ENCODE measurements at places on chromosomes 6 and 20.

GRCh38 chr6:27873021-27873940 is 38.9 kb downstream of the OR2B2 start:
- peak; percentile 59 for DNase-seq

- no peak for DNase-seq
These were observed 5.5 kb downstream of the GMNN start for GRCh38 chr6:24780206-24780605.

DNA sequence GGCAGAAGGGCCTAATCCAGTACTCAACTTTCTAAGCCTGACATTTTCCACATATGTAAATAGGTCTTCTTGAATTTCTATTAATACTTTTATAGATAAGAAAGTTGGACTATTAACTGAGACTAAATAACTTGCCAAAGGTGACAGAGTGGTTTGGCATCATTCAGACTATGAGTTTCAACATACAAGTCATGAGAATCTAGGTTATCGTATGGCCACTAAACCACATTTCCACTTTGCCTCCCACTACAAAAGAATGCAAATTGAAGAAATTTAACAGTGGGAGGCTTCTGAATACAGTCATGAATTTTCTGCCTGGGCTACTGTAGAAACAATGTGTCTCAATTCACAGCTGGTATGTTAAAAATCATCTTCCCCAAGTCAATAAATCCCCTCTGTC is 531.0 kb upstream of the AGPAT4 start:
- no peak for DNase-seq

GRCh38 chr20:3313683-3314065 is 74.7 kb upstream of the SLC4A11 start:
- DNase-seq, result no peak

- no peak for DNase-seq
These were observed 9.1 kb downstream of the LBP start for GRCh38 chr20:38355161-38356012.

DNA sequence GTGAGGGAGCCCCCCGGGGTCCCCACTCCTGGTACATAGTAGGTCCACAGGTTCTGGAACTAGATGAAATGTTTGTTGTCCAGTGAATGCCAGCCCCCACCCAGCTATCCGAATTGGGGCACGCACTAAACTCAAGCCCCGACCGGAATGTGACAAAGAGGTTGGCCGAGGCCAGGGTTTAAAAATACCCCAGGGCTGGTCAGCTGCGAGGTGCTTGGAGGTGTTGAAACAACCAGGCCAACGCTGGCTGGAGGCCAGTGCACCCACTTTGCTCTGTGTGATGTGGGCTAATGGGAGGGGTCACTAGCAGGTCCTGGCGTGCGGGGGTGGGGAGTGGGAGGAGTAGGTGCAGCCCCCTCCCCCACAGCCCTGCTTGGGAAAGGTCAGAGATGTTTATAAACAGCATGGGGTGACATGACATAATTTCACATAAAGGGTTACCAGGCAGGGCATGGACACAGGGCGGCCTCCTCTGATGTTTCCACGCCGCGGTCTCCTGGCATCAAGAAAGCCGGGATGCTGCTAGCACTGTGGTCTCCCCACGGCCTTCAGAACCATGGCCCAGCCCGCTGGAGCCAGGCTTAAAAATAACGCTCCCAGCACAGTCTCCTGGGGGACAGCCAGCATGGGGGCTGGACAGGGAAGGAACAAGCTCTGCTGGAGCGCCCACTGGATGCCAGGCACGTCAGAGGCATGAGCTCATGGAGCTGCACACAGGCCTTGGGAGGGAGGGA is 111.2 kb upstream of the PTPN1 start:
- no peak for DNase-seq

GRCh38 chr6:155014670-155015300 is 19.7 kb downstream of the TIAM2 start:
- DNase-seq, result no peak

DNA sequence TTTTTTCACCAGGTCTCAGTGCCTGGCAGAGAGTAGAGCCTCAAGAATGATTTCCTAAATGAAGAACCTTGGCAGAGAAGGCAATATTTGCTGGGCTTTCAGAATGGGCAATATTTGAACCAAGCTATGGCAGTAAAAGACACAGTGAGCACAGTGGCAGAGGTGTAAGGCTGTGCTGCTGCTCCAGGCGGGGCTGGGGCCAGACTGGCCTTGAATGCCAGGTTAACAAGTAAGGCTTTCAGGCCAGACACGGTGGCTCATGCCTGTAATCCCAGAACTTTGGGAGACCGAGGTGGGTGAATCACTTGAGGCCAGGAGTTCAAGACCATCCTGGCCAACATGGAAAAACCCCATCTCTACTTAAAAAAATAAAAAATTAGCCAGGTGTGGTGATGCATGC is 8.5 kb upstream of the MYL9 start:
- no peak for DNase-seq

DNA sequence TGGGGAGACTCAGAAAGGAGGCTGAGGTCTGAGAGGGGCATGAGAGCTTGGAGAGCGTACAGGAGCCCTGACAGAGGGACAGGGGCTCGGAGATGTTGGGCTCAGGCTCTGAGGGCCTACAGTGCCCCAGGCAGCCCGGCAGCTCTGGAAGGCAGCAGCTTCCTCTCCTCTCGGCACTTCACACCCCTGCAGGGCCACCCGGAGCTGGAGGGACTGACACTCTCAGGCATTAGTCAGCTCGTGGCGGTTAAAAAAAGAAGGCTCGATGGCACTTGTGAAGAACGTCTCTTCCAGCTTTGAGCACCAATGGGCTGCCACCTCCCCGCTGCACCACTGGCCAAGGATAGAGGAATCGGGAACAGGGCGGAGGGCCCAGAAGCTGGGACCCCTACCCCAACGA is 62.6 kb upstream of the SIRPA start:
- no peak for DNase-seq

GRCh38 chr6:130518588-130518987 is 152.8 kb downstream of the TMEM200A start:
- no peak for DNase-seq
